ENCODE measurements at places on chromosomes 7 and 10.

DNA sequence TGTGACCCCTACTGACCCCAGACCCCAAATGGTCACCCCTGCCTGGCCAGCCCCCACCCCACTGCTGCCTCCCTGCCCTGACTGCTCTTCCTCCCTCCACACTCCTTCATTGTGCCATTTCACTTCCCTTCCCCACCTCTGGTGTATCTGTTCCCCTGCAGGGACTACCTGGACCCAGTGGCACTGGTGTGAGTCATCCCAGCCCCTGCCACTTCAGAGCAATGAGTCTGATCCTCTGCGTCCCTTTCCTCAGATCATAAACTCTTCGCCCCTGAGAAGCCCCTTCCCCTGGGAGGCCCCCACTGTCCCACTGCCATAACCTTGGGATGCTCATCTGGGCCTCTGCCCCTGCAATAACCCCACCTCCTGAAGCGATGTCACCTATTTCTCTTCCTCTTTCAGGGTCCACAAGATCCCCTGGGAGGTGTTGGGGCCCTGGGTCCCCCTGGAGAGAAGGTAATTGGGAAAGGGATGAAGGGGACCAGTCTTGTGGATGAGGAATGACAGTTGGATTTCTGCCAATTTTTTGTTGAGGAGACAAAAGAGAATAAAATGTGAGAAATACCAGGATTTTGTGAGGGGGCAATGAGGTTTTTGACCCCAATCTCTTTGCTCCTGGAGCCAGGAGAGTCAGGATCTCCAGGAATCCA, 19.1 kb upstream of the VOPP1 start:
- no peak for DNase-seq

- no peak for DNase-seq
These were observed 743 bp downstream of the RBM17 start for GRCh38 chr10:6089334-6090219.

DNA sequence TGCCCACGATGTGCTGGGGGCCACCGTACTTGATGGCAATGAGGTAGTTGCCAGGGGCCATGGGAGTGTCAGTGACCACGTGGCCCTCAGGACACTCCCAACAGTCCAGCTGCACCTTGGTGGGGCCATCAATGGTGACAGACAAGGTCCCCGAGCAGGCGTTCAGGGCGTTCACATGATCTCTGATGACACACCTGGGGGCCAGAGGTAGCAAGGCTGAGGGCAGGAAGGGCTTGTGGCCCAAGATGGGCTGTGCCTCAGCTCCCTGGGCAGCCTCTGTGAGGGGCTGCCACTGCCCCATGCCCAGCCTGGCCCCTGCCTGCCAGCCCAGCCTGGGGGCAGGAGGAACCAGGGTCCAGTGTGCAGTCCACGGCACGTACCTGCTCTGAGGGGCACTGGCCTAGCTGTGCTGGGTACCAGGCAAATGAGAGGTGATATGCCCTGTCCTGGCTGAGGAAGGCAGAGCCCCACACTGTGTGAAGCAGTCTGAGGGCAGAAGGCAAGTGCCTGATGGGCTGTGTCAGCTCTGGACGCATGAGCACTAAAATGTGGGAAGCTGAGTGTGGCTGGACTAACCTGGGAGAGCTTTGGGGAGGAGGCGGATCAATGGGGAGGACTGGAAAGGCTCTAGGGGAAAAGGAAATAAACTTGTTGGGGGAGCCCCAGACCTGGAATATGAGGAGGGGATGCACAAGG, 3.5 kb upstream of the KCP start:
- DNase-seq, result no peak

GRCh38 chr7:91634485-91635177, 245.9 kb downstream of the MTERF1 start:
- peak; percentile 95 for DNase-seq

- no peak for DNase-seq
These were observed 2.3 kb downstream of the HOXA10 start for GRCh38 chr7:27171637-27172314.

DNA sequence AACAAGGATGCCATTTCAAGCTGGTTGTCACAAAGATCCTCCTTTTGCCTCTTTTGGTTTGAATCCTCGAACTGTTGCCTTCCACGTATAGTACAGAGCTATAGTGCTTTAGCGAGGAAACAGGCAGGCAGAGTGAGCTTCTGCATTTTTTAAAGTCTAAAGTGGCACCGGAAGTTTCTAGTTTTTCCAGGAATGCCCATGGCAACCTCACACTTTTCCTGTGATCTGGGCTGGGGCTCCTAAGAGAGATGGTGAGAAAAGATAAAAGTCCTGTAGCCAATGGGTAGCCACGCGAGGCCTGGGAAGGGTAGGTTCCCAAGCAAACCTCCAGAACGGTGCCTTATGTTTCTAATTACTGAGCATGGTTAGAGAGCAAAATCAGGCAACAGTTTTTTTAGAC, 76.7 kb downstream of the CALD1 start:
- DNase-seq, result no peak

DNA sequence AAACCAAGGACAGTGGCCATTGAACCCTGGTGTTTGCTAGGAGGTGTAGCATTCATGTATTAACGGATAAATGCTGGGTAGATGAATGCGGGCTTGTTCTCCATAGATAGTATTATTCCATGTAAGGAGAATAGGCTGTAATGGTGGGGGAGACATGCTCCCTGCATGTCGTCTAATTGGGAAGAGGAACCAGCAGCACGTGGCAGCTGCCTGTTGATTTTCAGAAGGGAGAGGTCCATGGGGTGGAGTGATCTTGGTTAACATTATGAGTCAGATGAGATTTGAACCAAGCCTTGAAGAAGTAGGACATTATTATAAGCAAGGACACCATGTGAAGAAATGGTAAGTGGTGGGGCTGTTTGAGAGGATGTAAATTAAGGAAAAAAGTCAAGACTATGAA, 112.5 kb downstream of the WNT2 start:
- no peak for DNase-seq

DNA sequence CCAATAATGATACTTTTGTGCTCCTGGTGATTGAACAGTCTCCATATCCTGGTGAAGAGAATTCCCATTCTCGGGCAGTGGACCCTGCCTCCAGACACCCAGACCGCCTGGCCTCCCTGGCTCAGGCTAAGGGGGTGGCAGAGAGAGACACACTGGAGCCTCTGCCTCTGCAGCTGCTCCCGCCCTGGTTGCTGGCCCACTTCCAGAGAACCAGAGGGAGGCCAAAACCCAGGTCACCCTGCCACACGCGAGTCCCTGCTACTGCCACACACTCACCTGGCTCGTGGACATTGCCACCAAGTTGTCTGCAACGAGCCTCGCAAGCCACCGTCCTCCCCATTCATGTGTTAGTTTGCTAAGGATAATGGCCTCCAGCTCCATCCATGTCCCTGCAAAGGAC, 221.8 kb downstream of the HPSE2 start:
- DNase-seq, result no peak

DNA sequence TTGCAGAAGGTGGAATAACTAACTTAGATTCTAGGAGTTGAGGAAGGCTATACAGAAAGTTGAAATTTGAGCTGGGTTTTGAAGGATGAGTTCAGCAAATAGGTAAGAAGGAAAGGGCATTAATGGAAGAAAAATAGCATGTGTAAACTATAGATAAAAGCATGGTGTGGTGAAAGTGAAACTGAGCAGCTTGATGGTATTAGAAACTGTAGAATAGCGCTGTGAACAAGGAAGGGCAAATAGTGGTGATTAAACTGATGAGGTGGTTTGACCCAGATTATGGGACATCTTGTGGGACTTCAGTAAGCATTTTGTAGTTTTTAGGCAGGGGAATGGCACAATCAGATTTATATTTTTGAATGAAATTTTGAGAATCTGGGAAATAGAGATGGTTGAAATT, 90.5 kb downstream of the EXOC6 start:
- DNase-seq, result no peak

DNA sequence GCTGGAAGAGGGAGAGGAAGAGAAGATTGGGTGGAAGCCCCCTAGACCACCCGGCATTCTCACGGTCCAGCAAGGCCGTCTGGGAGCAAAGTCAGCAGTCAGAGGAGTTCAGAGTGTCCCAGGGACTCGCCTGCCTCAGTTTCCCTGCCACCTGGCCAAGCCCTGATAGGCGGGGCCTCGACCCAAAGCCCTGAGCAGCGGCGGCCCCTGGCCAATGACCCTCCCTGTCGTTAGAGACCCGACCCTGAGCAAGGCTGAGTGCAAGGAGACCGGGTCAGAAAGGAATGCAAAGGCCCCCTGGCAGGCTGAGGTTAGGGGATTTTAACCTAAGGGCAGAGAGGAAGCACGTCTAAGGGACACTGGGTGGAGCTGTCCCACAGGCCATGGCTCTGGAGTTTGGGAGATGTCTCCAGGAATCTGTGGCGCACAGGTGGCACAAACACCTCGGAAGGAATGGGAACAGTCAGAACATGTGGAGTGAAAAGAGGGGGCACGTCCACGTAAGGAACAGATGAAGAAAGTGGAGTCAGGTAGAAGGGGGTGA, 196.8 kb upstream of the PDE1C start:
- no peak for DNase-seq

DNA sequence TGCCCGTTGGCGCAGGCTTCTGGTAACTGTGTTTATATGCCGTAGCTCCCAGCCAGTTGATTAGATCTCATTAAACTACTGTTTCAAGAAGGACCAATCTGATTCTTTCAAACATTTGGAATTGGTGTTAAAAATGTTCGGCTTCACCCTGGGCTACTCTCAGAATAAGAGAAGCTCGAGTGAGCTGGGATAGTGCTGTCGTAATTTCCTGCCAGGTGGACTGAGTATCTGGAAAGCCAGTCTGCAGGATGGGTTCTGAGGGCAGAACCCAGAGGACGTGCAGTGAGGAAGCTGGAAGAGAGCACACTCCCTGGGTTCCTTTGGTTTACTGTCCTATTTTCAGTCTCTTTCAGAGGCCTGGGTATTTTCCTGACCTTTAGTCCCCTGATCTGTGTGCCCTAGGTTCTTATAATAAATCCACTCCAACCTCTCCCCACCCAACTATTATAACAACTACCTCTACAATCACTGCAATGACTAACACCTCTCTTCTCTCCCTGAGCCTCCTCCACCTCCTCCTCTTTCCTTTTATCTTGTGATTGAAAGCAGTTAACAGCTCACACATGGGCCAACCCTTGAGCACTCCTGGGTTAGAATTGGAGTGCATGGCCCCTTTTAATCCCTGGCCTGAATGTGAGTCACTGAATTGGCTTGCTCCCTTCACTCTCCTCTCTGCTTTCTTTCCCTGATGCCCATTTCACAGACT, 63.0 kb downstream of the AOAH start:
- DNase-seq, result no peak

DNA sequence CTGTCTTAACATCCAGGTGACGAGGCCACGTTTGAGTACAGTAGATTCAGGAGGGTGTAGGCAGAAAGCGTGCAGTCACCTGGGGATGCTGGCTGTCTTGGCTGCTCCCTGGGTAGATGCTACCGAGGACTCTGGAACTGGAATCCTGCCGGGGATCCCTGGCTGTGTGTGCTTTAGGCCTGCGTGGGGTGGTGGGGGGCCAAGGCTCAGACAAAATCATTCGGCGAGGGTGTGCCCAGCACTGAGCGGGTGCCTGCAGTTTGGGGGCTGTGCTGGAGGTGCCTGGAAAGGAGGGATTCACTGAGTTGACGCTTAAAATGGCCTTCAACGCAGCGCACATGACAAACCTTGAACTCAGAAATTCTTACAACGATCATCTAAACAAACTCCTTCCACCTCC, 93.5 kb upstream of the PODXL start:
- no peak for DNase-seq

DNA sequence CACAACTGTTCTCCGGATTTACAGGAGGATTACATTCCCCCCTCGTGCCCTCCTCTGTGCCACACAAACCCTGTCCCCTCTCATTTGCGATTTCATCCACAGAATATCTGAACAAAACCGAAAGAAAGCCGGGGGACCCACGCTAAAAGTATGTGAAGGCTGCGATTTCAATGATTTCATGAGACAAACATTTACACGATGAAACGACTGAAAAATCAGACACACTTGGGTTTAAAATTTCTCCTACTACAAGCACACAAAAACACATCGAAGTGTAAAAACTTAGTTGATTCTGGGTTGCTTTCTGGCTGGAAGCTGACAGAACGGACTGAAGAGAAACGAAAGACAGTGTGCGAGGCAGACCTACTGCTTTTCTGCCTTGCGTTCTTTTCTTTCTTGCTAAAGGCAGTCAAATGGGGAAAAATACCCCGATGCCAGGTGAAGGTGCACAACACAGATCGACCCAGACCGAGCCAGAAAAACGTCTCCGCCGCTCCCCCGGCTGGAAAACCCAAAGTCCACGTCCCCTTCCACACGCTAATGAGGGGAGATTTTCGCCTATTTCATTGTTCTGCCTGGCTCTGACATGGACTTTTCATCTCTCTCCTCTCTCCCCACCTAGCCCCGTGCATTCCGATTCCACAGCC, 1.2 kb downstream of the HIPK2 start:
- DNase-seq, result no peak

- DNase-seq, result peak; percentile 24
These were observed 71.3 kb upstream of the PODXL start for GRCh38 chr7:131627735-131628190.

DNA sequence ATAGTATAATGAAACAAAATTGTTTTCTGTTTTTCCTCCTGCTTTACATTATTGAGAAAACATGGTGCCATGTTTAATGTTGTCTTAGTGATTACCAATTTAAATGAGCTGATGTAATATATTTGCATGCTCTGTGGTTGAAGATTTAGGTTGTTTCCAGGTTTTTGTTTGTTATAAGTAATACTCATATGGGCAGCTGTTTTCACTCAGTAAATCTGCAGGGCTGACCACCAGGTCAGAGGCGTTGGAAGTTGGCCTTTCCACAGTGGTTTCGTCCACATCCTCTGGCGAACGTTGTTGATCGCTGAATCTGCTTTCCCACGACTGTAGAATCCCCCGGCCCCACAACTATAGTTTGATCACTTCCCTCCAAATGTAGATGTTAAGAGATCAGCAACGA, 21.6 kb upstream of the PURB start:
- DNase-seq, result no peak

All from NCI-H2029 (cell line).